ENCODE measurements at places on chromosomes 4 and X.

DNA sequence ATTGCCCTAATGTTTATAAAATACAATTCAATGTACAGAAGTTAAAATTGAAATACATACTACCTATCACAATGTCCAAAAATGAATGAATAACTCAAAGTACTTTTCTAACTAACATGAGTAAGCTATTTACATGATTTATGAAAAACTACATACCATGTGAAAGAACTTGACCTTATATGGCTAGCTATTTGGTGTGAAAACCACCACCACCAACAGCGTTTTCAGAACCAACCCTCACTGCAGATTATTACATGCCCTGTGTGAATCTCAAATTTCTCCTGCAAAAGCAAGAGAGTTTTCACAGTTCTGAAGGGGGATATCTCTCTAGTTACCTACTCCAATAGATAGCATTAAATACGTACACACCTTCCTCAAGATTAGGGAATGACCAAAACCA, 198.5 kb downstream of the SPATA18 start:
- peaks cover 7% of the 10 kb centered on the region for H3K36me3 ChIP-seq
- no peak overlapping the region for H3K4me3 ChIP-seq
- no peak for DNase-seq
- H3K27me3 ChIP-seq, result no peaks in the 10 kb centered on the region

GRCh38 chr4:121154103-121154515, 10.0 kb downstream of the TNIP3 start:
- no peaks in the 10 kb centered on the region for H3K36me3 ChIP-seq
- no peak overlapping the region for H3K4me3 ChIP-seq
- H3K27me3 ChIP-seq, result peaks cover 8% of the 10 kb centered on the region
- DNase-seq, result no peak
- no peak overlapping the region for H3K27ac ChIP-seq
- H3K4me1 ChIP-seq, result peaks cover 15% of the 10 kb centered on the region

DNA sequence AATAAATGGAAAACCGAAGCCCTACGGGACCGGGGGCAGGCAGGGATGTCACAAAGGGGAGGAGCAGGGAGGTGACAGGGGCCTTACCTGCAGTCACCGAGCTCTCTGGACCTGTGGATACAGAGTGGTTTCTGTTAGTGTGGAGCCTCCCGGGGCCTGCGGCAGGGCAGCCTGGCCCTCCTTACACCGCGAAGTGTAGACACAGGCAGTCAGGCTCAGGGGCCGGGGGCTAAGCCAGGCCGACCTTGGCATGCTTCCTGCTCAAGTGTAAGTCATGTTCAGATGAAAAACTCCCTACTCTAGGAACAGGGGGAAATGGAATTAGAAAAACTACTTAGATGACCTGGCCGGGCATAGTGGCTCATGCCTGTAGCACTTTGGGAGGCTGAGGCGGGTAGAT, 4.3 kb downstream of the FAM3A start:
- no peak overlapping the region for H3K4me3 ChIP-seq
- peaks cover 2% of the 10 kb centered on the region for H3K27me3 ChIP-seq
- H3K27ac ChIP-seq, result peak overlapping the region; percentile 39
- peaks cover 35% of the 10 kb centered on the region for H3K36me3 ChIP-seq
- DNase-seq, result no peak

DNA sequence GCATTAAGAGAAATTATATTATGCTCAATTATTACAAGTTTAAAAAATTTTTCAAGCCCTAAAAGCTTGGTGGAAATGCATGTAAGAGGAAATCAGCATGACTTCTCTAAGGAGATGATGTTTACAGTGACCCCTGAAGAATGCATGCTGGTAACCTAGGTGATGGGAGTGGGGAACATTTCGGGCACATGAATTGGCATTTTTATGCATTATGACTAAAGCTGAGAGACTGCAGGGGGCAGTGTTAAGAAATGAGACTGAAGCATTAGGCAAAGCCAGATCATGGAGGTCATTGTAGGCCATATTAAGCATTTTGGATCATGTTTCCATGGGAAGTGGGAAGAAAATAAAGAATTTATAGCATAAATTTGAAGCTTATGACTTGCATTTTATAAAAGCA, 421.3 kb downstream of the FAT4 start:
- DNase-seq, result no peak
- no peaks in the 10 kb centered on the region for H3K36me3 ChIP-seq
- peaks cover 4% of the 10 kb centered on the region for H3K27me3 ChIP-seq
- peaks cover 44% of the 10 kb centered on the region for H3K4me1 ChIP-seq

- peak overlapping the region; percentile 86 for H3K27ac ChIP-seq
- DNase-seq, result peak; percentile 30
- H3K4me1 ChIP-seq, result peaks cover 66% of the 10 kb centered on the region
- peak overlapping the region; percentile 37 for H3K4me3 ChIP-seq
- no peaks in the 10 kb centered on the region for H3K36me3 ChIP-seq
Measured at GRCh38 chr4:55762819-55763218, 56.8 kb upstream of the EXOC1L start.

DNA sequence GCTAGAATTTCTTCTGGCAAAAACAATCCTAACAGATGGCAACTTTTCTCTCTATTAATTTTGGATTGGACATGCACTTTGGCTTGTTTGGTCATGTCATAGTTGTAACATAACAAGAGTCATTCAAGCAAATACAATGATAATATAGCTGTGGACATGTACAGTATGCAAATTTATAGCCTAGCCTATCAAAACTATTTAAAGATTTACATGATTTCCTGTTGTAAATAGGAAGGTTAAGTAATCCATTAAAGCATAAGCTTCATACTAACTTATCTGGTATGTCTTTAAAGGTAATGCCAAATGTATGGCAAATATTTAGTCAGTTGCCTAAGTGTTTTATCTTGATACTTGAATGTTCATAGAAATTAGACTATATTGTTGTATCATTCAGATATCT, 45.3 kb downstream of the RPA4 start:
- H3K27me3 ChIP-seq, result no peaks in the 10 kb centered on the region
- no peaks in the 10 kb centered on the region for H3K36me3 ChIP-seq
- DNase-seq, result no peak
- H3K4me1 ChIP-seq, result no peaks in the 10 kb centered on the region
- H3K4me3 ChIP-seq, result no peak overlapping the region

- no peak overlapping the region for H3K27ac ChIP-seq
- no peaks in the 10 kb centered on the region for H3K36me3 ChIP-seq
- H3K4me3 ChIP-seq, result no peak overlapping the region
- H3K27me3 ChIP-seq, result peaks cover 9% of the 10 kb centered on the region
- DNase-seq, result peak; percentile 25
- H3K4me1 ChIP-seq, result peaks cover 30% of the 10 kb centered on the region
Measured at GRCh38 chrX:71998836-71999509, 88.3 kb downstream of the NHSL2 start.

DNA sequence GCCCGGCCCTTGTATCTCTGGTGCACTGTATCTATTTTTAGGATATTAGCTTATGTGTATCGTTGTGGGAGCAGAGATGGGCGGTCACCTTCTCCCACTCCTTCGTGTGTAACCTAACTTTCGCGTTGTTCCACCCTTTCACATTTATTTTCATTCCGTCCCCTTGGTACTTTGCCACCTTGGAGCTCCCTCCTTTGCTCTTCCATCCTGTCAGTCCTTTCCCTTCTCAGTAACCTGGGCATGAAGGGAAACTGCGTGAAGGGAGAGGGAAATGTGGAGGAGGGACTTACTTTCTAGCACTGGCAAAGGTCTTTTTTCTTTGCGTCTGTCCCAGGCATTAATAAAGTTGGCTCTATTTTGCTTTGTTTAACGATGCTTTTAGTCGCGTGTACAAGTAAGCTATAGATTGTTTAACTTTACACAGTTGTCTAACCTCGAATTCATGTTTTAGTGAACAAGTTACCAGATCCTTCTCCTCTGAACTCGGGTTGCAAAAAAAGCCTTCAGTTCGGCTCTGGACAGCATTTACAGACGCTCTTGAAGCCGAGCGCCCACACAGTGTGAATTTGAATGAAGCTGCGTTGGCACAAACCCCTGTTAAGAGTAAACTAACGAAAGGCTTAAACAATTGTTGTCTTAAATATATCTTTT, 3.9 kb downstream of the PCDH10 start:
- H3K27me3 ChIP-seq, result peaks cover 67% of the 10 kb centered on the region
- H3K4me3 ChIP-seq, result peak overlapping the region; percentile 82
- DNase-seq, result no peak

DNA sequence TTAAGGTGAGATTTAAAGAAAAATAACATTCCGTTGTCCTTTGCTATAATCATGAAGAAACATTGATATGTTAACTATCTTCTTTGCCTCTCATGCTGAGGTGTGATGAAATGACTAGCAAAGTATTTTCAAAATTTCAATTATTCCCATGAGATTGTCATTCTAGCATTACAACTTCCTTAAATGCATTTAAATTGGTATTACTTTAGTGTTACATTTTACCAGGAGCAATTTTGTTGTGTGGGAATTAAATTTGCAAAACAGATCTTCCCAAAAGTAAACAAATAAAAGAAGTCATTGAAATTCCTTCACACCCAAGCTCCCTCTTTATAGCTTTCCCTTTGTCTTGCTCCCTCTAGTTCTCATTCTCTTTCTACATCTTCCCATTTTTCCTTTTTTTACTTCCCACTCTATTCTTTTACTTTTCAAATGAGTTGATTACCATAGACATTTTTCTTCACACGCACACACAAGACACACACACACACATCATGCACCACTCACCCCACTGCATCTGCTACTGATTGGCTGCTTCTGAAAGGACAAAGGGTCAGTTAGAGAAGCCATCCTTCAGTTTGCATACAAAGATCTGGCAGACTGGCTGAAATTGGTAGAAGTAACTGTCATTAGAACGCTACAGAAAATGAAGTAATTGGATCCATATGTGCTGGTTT, 10.0 kb upstream of the APELA start:
- H3K27ac ChIP-seq, result peak overlapping the region; percentile 54
- DNase-seq, result no peak
- H3K27me3 ChIP-seq, result no peaks in the 10 kb centered on the region
- peaks cover 12% of the 10 kb centered on the region for H3K4me1 ChIP-seq
- H3K36me3 ChIP-seq, result no peaks in the 10 kb centered on the region
- H3K4me3 ChIP-seq, result no peak overlapping the region

DNA sequence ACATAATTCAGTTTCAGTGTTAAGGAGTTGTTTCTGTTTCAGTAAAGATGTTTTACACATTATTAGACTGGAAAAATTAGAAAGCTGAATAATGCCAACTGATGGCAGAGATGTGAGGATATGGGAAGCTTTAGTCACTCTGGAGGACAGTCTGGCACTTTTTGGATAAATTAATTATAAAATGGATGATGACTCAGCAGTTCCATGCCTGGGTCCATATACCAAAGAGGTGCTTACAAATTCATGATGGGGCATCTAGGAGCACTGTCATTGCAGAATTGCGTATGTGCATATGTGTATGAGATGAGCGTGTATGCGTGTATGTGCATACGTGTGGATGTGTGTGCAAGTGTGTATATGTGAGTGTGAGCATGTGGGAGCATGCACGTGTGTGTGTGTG, 31.2 kb upstream of the ANKRD50 start:
- H3K4me1 ChIP-seq, result peaks cover 11% of the 10 kb centered on the region
- no peak overlapping the region for H3K4me3 ChIP-seq
- DNase-seq, result no peak
- no peak overlapping the region for H3K27ac ChIP-seq

GRCh38 chr4:56215901-56216300, 171.4 kb downstream of the AASDH start:
- peaks cover 4% of the 10 kb centered on the region for H3K27me3 ChIP-seq
- no peak overlapping the region for H3K4me3 ChIP-seq
- H3K4me1 ChIP-seq, result no peaks in the 10 kb centered on the region

- DNase-seq, result no peak
- no peak overlapping the region for H3K4me3 ChIP-seq
- peaks cover 9% of the 10 kb centered on the region for H3K27me3 ChIP-seq
- no peaks in the 10 kb centered on the region for H3K36me3 ChIP-seq
- no peak overlapping the region for H3K27ac ChIP-seq
Measured at GRCh38 chr4:147078875-147079658, 133.4 kb upstream of the TTC29 start.

DNA sequence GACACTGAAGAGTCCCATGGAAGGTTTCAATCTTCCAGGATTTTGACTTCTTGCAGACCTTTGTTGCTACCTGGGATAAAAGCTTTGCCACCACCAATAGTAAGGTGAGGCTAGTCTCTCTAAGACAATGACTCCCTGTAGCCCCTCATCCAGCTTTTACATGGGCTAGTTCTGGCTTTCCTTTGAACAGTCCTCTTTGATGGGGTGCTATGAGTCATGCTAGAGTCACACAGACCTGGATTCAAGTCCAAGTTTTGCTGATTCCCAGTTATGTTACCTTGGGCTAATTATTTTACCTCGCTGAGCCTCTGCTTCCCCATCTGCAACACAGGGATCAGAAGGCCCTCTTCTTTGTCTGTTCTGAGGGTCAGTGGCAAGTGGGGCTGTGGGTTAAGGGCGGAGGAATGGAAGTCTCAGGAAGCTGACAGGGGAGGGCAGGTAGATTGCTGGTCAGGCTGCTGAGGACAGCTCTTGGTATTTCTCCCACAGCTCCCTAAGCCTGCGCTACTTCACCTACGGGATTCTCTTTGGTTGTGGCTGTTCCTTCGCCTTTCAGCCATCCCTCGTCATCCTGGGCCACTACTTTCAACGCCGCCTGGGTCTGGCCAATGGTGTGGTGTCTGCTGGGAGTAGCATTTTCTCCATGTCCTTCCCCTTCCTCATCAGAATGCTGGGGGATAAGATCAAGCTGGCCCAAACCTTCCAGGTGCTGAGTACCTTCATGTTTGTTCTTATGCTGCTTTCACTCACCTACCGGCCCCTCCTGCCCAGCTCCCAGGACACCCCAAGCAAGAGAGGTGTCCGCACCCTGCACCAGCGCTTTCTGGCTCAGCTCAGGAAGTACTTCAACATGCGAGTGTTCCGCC, 90.3 kb downstream of the RLIM start:
- H3K27ac ChIP-seq, result no peak overlapping the region
- no peak for DNase-seq
- no peaks in the 10 kb centered on the region for H3K27me3 ChIP-seq
- H3K36me3 ChIP-seq, result peaks cover 16% of the 10 kb centered on the region

GRCh38 chrX:24494647-24495075, 29.6 kb downstream of the PDK3 start:
- no peak for DNase-seq
- H3K4me3 ChIP-seq, result no peak overlapping the region
- H3K36me3 ChIP-seq, result peaks cover 55% of the 10 kb centered on the region
- peaks cover 2% of the 10 kb centered on the region for H3K27me3 ChIP-seq
- H3K27ac ChIP-seq, result peak overlapping the region; percentile 85

- H3K27ac ChIP-seq, result no peak overlapping the region
- H3K36me3 ChIP-seq, result peaks cover 68% of the 10 kb centered on the region
- no peak overlapping the region for H3K4me3 ChIP-seq
- peaks cover 31% of the 10 kb centered on the region for H3K4me1 ChIP-seq
- DNase-seq, result no peak
- H3K27me3 ChIP-seq, result no peaks in the 10 kb centered on the region
Measured at GRCh38 chr4:52622564-52622963, 36.5 kb downstream of the USP46 start.

GRCh38 chr4:162836773-162837172, 329.9 kb downstream of the NAF1 start:
- no peak overlapping the region for H3K4me3 ChIP-seq
- no peak overlapping the region for H3K27ac ChIP-seq
- no peaks in the 10 kb centered on the region for H3K27me3 ChIP-seq
- no peak for DNase-seq
- H3K4me1 ChIP-seq, result no peaks in the 10 kb centered on the region
